Ovary (tissue), 10 donors: ENCODE measurements at places on chromosomes 16 and 17. TPM values are rescaled to one million over a fixed set of nuclear protein-coding genes. Genes with fewer than 3 reads are reported as not detected.

- H3K4me1 ChIP-seq = peaks cover 8% of the 10 kb centered on the region
- no peaks in the 10 kb centered on the region for H3K27me3 ChIP-seq
- no peaks in the 10 kb centered on the region for H3K36me3 ChIP-seq
- no peak for DNase-seq
- no peak overlapping the region for H3K27ac ChIP-seq
- H3K4me3 ChIP-seq = no peak overlapping the region
These were observed 58.0 kb downstream of the PITPNC1 start for GRCh38 chr17:67435122-67435521.

DNA sequence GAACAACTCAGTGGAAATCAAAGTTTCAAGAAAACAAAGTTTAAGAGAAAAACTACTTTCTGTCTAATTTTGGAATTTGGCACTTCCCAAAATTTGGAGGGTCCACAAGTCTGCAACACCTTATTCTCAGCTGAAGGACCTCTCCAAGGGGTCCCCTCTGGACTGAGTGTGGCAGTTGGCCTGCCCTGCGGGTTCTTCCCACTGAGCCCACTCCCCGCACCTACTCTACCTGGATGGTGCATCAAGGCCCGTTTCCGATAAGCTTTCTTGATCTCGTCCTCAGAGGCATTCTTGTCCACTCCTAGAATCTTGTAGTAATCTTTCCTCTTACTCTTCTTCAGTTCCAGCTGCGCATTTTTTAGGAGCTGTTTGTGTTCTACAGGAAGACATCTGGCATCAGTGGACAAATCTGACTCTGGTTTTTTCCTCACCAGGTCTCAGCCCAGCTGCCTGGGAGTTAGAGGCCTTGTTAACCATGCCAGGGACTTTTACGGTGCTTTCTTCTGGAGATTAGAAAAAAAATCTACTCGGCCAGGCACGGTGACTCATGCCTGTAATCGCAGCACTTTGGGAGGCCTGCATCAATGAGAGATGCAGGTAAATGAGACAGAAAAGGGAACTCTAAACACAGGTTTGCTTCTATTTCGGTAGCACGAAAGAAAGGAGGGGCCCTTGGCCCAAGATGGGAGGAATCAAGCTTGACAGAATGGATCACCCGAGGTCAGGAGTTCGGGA lies 15.6 kb downstream of the CNP start:
- H3K4me1 ChIP-seq = no peaks in the 10 kb centered on the region
- no peak overlapping the region for H3K27ac ChIP-seq
- no peak for DNase-seq
- no peak overlapping the region for H3K4me3 ChIP-seq

Gene VAT1L
- 2.3 TPM for polyA plus RNA-seq

Gene CFAP97D1
- not detected for polyA plus RNA-seq

Gene CAPNS2
- not detected for polyA plus RNA-seq

- no peak overlapping the region for H3K27ac ChIP-seq
- no peak for DNase-seq
- no peaks in the 10 kb centered on the region for H3K27me3 ChIP-seq
- H3K4me1 ChIP-seq = no peaks in the 10 kb centered on the region
- no peaks in the 10 kb centered on the region for H3K36me3 ChIP-seq
These were observed 29.0 kb upstream of the SLC39A11 start for GRCh38 chr17:73121506-73121905.

- no peaks in the 10 kb centered on the region for H3K27me3 ChIP-seq
- H3K27ac ChIP-seq = no peak overlapping the region
- no peaks in the 10 kb centered on the region for H3K36me3 ChIP-seq
- H3K4me1 ChIP-seq = no peaks in the 10 kb centered on the region
- no peak for DNase-seq
- H3K4me3 ChIP-seq = no peak overlapping the region
These were observed 7.5 kb downstream of the NFATC2IP start for GRCh38 chr16:28958216-28958615.

Gene OTOP2
- not detected for polyA plus RNA-seq

- no peaks in the 10 kb centered on the region for H3K36me3 ChIP-seq
- no peak overlapping the region for H3K27ac ChIP-seq
- DNase-seq = no peak
- H3K4me1 ChIP-seq = peaks cover 1% of the 10 kb centered on the region
These were observed 4.2 kb downstream of the USP6 start for GRCh38 chr17:5120036-5120435.

- peaks cover 10% of the 10 kb centered on the region for H3K4me1 ChIP-seq
- H3K27ac ChIP-seq = no peak overlapping the region
- no peak for DNase-seq
- H3K27me3 ChIP-seq = no peaks in the 10 kb centered on the region
These were observed 64.3 kb downstream of the PIGL start for GRCh38 chr17:16281351-16281750.

DNA sequence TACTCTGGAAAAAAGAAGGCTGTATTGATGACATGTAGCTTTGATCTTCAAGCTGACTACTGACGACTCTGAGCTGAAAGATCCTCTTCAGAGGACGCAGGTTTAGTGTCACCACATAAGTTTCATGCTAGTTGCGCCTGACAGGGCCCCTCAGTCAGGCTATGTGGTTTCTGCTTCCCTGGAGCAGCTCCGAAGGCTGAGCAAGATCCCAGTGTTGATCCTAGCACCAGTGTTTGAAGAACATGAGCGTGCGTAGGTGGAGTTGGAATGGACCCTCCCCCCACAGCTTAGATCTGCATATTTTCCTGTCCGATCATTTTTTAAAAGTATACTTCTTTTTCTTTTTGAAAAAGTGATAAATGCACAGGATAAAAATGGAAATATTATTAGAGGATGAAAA lies 17.3 kb downstream of the BANP start:
- no peaks in the 10 kb centered on the region for H3K36me3 ChIP-seq
- DNase-seq = peak; percentile 10
- H3K27ac ChIP-seq = no peak overlapping the region
- H3K27me3 ChIP-seq = no peaks in the 10 kb centered on the region
- H3K4me3 ChIP-seq = no peak overlapping the region
- H3K4me1 ChIP-seq = peaks cover 17% of the 10 kb centered on the region

- no peak overlapping the region for H3K27ac ChIP-seq
- DNase-seq = no peak
- no peaks in the 10 kb centered on the region for H3K36me3 ChIP-seq
- H3K27me3 ChIP-seq = no peaks in the 10 kb centered on the region
- peak overlapping the region; percentile 32 for H3K4me3 ChIP-seq
These were observed 1.4 kb downstream of the SOX9 start for GRCh38 chr17:72122010-72122764.

GRCh38 chr17:55158439-55158838 lies 106.3 kb upstream of the HLF start:
- no peak overlapping the region for H3K4me3 ChIP-seq
- H3K4me1 ChIP-seq = no peaks in the 10 kb centered on the region
- H3K36me3 ChIP-seq = no peaks in the 10 kb centered on the region
- DNase-seq = no peak
- no peak overlapping the region for H3K27ac ChIP-seq

Gene MLKL
- 9.5 TPM for polyA plus RNA-seq

Gene ACSM2A
- polyA plus RNA-seq = 0.05 TPM

DNA sequence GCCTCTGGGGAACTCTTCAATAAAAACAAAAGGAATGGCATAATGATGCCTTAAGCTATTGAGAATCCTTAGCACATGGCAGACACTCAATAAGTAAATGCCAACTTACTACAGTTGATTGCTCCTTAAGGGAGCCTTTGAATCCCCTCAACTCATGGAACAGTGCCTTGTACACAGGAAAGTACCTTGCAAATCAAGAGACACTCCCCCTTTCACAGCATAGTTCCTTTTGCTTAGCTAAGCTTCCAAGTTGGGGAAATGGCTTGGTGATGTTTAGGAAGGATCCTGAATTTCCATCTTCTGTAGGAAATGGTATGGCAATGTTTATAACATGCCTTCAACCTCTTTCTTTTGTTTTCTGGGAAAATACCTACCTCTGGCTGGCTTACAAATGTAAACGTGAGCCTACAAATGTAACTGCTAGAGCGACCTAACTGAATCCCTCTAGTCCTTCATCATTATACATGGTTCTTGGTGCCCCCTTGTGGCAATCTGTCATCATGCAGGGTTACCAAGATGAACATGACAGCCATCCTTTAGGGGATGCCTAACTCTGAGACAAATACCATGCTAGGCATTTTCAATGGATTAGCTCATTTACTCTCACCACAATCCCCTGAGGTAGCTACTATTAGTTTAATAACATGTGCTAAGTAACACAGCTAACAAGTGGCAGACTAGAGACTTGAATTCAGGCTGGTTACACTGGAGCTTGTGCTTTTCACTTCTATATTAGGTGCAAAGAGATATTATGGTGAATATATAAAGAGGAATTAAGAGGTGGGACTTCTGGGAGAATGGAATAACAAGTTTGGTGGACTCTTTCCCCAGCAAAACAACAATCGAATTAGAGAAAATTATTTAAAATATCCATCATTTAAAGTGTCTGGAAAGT lies 65.0 kb downstream of the MMD start:
- H3K4me3 ChIP-seq = no peak overlapping the region
- DNase-seq = peak; percentile 72
- no peaks in the 10 kb centered on the region for H3K36me3 ChIP-seq
- H3K27me3 ChIP-seq = no peaks in the 10 kb centered on the region
- H3K4me1 ChIP-seq = no peaks in the 10 kb centered on the region

Gene TBC1D3K
- polyA plus RNA-seq = not detected

Gene HOXB6
- 0.25 TPM for polyA plus RNA-seq
